ENCODE measurements at places on chromosomes 1 and 21. TPM values are rescaled to one million over a fixed set of nuclear protein-coding genes. Genes with fewer than 3 reads are reported as not detected.

The C1orf198 gene
- 28.9 TPM for total RNA-seq

The MRPS15 gene
- 111 TPM for total RNA-seq

The TMEM82 gene
- 1.4 TPM for total RNA-seq

DNA sequence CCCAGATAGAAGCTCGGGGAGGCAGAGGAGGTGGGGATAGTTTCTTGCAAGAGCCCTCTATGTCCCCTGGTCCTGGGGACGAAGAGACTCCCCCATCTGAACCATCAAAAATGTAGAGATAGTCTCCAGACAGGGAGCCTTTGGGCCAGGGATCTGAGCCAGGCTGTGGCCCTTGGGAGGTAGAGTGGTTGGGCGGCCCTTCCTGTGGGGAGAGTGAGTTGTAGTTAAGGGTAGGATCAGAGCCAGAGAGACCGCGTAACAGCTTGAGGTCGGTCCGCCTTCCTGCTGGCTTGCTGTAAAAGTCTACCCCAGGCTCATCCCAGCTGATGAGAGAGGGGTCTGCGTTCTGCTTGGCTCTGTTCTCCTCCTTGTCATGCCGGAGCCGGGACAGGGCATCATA lies 25.3 kb downstream of the PIK3C2B start:
- H3K4me3 ChIP-seq, result no peak overlapping the region
- no peak for DNase-seq
- H3K36me3 ChIP-seq, result peaks cover 14% of the 10 kb centered on the region
